ENCODE measurements at places on chromosomes 13 and 19.

DNA sequence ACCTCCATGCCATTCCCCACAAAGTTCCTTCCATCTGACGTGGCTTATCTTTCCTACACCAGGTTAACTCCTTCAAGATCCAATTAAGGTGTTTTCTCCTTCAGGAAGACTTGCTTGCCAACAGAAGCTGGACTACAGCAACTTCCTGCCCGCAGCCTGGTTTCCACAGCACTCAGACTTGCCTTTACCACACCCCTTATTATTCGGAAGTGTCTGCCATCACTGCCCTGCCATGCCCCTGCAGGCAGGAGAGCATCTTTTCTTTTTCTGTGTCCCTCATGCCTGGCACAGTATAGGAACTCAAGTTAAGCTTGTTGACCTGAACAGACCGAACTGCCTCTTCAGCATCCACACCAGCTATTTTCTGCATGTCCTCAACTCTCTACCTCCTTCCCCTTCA, 168.0 kb downstream of the FOXO1 start:
- DNase-seq, result no peak

DNA sequence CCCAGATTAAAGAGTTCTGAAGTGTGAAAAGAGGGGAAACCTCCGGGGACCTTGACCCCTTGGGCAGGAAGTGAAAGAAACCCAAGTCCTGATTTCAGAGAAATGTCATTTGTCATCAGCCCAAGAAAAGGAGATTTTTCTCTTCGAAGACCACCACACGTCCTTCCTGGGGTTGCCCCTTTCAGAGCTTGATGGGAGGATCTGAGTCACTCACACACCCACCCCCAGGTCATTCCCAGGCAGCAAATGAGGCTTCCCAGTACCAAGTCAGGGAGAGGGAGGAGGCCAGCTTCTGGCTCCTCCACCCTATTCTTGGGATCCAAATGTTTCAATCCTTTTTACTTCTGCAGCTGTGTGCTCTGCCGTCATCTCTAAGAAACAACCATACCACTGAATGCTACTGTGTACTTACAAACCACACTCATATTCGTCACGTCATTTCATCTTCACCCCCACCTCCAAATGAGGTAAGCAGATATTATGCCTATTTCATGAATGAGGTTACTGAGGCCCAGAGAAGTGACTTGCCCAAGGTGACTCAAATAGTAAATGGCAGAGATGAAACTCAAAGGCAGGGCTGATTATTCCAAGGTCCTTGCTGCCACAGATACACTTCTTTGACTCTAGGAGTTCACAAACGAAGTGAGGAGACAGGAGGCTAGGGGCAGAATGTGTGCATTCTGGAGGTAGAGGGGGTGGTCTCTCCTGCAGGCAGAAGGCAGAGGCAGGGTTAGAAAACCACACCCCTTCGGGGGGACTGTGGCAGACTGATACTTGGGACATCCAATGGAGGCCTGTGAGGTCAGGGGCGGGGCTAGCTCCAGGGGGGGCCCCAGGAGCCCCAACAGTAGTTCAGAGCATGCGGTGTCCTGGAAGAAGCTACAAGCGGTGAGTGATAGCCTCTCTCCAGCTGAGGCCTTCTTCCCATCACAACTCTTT, 5.0 kb upstream of the KMT2B start:
- DNase-seq, result no peak

GRCh38 chr13:46179491-46179908, 2.5 kb downstream of the LCP1 start:
- DNase-seq, result peak; percentile 53

DNA sequence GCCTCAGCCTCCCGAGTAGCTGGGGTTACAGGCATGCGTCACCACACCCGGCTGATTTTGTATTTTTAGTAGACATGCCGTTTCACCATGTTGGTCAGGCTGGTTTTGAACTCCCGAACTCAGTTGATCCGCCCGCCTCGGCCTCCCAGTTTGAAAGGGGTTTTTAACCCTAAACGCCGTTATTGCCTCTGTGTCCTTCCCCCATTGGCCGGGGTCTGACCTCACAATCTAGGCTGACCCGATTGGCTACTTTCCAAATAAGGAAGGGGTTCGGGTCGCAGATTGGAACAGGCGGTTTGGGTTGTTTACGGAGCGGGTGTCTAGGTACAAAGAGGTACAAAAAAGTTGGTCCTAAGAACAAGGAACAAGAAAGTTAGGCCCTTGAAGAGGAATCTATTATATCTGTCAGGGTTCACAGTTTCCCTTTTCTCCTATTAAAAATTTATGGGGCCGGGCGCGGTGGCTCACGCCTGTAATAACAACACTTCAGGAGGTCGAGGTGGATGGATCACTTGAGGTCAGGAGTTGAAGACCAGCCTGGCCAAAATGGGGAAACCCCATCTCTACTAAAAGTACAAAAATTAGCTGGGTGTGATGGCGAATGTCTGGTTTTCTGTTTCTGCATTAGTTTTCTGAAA, 1.0 kb downstream of the ZNF253 start:
- DNase-seq, result peak; percentile 8

DNA sequence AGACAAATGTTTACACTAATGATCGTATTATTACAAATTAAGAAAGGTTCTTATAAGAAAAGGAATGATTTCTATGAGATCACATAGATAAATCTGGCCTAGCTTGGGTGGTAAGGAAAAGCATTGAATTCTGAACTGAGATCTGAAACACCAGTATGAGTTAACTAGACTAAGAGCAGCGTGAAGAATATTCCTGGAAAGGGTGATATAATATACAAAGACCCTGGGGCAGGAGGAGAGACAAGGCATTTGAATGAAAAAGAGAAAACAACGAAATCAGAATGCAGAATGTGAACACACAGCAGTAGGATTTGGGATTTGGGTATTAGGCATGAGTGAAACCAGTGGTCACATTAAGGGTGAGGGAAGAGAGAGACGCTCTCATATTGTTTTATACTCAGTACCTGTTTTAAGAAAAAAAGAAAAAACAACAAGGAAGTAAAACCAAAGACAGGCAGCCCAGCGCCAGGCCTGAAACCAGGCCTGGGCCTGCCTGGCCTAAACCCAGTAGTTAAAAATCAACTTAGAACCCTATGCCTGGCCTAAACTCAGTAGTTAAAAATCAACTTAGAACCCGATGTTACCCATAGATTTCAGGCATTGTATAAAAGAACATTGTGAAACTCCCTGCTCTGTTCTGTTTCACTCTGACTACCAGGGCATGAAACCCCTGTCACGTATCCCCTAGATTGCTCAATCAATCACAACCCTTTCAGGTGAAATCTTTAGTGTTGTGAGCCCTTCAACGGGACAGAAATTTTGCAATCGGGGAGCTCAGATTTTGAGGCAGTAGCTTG, 287.1 kb downstream of the ITGBL1 start:
- DNase-seq, result no peak

DNA sequence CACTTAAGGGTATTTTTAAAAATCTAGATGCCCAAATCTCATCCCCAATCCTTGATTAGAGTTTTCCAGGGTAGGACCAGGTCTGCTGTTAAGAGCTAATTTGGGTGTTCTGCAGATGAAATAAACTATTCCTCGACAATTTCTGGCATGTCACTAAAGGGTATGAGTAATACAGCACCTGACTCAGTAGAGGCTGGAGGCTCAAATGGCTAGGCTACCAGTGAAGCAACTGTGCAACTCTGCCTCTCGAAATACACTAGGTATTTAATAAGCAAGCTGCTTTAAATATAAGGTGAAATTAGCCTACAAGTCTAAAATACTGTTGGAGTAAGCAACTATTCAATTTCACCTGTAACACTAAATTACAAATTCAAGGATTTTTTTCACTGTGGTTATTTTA, 1.5 kb downstream of the RNF6 start:
- DNase-seq, result no peak

GRCh38 chr13:36917311-36917710, 2.7 kb downstream of the SMAD9 start:
- no peak for DNase-seq

DNA sequence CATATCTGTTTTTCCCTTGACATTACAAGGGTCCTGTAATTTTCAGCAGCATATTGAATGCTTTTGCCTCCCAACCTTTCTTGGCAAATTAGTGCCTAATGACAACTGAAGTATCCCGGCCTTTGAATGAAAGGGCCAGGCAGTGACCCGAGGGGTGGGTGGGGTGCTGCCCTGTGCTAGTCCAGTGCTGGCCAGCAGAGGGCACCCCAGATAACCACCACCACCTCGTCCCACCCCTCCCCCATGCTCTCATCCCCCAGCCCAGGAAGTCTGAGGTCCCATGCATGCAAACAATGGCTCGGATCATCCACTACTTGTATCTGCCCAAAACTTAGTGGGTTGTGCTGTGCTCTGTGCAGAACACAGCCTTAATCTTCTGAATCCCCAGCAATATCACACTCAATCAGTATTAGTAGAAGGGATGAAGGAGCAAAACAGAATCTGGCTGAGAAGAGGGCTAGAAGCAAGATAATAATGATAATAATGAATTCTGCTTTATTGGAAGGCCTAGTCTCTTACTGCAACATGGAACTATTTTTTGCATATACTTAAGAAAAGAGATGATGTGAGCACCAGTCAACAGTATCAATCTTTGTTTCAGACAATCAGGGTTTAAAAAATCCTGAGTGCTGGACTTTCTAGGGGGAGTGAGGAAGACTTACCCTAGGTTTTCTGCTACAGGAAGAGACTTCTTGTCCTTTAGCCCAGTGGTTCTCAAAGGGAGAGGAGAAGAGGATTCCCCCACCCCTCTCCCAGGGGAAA, 3.8 kb downstream of the ATP12A start:
- peak; percentile 49 for DNase-seq

GRCh38 chr19:12095111-12095790, 30.7 kb downstream of the ZNF844 start:
- DNase-seq, result no peak

DNA sequence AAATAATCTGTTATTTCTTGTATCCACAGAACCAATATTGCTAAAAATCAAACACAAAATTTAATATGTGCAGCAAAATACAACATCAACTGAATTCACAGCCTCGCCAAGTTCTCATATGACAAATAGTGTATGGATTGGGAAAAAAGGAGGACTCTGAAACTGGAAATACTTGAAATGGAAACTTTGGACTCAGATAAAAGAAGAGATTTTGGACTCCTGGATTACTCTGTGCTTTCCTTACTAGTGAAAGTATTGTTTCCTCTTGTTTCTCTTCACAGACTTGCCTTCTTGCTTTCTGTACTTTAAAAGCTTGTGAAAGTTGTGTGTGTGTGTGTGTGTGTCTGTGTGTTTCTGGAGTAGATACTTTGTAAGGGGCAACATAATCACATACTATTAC, 1596.3 kb downstream of the PCDH9 start:
- DNase-seq, result no peak

DNA sequence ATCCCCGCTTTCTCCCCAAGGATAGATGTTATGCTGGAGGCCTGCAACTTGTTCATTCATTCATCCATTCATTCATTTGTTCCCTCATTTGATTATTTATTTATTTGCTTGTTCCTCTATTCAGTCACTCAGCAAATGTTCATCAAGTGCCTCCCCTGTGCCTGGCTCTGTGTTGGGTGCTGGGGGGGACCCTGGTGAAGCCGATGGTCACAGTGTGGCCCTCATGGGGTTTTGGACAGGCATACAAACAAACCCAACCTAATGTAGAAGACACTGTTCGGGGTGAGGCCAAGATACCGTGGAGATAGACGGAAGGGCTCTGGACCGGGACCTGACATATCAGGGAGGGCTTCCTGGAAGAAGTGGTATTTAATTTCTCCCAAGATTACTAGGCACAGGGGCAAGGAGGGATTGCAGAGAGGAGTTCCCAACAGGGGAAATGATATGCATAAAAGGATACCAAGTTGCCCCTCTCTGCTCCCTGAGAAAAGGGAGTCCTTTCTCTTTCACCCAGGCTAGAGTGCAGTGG, 58.1 kb downstream of the ZNF536 start:
- no peak for DNase-seq

GRCh38 chr13:64482373-64482772, 2747.8 kb downstream of the PCDH9 start:
- DNase-seq, result no peak

DNA sequence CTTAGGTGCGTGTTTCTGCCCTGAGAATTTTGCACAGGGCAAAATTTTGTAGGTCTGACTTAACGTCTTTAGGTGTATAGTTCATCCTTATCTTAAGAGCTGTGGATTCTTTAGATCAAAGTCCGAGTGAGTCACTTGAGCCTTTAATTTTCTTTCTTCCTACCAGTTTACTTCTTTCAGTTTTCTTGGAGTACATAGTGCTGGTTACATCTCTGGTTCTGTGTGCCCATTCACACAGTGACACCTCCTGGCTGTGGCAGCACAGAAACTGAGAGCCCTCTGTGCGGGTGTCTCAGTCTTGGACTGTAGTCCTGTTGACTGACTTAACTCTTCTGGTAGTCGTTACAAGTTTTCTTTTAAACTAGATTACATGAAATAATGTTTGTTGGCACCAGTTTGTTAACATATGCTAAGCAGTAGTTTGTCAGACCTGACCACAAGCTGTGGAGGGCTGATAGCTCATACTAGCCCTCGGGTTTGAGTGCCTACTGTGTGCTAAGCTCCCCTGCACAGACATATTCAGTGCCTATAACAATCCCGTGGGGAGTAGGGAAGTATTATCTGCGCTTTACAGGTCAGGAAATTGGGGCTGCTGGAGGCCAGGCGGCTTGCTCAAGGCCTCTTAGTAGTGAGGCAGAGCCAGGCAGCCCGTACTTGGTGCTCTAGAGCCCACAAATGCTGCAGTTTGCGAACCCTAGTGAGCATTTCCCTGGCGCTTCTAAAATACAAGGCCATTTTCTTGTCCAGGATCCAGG, 1.6 kb downstream of the GATAD2A start:
- DNase-seq, result no peak

GRCh38 chr19:46728693-46729339, 11.9 kb upstream of the PRKD2 start:
- peak; percentile 82 for DNase-seq

DNA sequence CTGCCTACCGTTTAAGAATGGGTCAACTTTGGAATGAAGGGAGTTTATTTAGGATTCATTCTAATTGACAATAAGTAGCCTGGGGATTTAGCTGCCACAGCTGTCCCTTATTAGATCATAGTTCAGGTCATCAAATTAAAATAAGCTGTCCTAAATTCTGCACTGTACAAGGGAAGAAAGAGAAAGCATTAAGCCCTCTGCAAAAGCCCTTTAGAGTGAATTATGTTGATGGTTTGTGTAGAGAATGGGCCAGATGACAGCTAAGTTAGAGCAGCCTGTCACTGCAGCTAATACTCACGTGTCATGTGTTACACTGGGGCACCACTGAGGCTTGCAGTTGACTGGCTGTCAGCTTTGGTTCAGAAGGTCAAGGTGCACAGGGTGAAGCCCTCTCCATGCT, 737.1 kb upstream of the SLC10A2 start:
- no peak for DNase-seq

GRCh38 chr13:102402290-102402689, 442 bp upstream of the FGF14 start:
- no peak for DNase-seq

DNA sequence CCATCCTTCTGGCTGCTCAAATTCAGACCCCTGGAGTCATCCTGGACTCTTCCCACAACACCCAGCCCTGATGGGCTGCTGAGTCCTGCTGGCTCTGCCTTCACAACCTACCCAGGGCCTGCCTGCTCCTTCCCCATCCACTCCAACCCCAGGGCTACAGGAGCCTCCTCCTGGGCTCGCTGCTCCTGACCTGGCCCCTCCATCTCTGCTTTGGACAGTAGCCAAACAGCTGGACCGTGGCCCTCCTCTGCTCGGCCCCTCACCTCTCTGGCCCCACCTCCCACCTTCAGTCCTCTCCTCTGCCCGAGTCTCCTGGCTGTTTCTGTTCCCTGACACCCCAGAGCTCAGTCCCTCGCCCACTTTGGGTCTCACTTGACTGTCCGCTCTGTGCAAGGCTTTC, 66.7 kb downstream of the CEBPG start:
- DNase-seq, result no peak
